Stimulated activated CD8-positive, alpha-beta memory T cell treated with anti-CD3 and anti-CD28 coated beads, Interleukin-7, amount 100 ng/mL, for 24 hours (primary cell): ENCODE measurements at places on chromosomes 5 and 9.

GRCh38 chr5:115180165-115180709 is 10.5 kb upstream of the TRIM36 start:
- no peak for DNase-seq

GRCh38 chr5:55066277-55066676 is 36.2 kb upstream of the GZMA start:
- no peak for DNase-seq

- DNase-seq = no peak
These were observed 72.8 kb downstream of the APBA1 start for GRCh38 chr9:69599232-69599971.

GRCh38 chr9:136147890-136148714 is 29.4 kb upstream of the TMEM250 start:
- no peak for DNase-seq

DNA sequence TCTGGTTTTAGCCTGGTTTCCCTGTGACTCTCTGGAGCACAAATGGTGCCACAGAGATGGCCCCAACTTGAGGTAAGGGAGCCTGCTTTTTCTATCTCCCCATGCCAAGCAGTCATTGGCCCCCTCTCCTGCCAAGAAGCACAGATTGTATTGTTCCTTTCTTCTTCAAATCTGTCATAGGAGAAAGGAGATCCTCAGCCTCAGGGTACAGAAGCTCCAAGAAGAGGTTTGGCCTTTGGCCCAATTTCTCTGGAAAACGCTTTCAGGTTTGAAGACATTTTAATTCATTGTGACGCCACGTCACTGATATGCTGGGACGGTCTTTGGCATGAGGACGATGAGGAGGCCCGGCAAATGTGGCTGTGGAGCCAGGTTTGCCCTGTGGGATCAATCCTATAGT is 29.2 kb upstream of the PANK3 start:
- DNase-seq = no peak

- no peak for DNase-seq
These were observed 857 bp downstream of the FAM169A start for GRCh38 chr5:74865256-74865803.

- no peak for DNase-seq
These were observed 32.7 kb downstream of the MTAP start for GRCh38 chr9:21835121-21835520.

DNA sequence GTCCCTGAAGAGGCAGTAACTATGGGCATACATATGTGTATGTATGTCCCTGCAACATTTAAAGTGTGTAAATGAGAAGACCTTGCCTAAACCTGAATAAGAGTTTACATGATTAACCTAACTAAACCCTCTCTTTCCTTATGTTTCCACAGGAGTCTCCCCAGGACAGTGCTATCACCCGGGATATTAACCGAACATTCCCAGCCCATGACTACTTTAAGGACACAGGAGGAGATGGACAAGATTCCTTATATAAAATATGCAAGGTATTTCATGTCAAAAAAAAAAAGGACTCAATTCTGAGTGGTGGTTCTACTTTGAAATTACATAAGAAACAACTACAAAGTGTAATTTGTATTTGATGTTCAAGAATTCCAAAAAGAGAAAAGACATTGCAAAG is 31.7 kb downstream of the GPR21 start:
- no peak for DNase-seq

DNA sequence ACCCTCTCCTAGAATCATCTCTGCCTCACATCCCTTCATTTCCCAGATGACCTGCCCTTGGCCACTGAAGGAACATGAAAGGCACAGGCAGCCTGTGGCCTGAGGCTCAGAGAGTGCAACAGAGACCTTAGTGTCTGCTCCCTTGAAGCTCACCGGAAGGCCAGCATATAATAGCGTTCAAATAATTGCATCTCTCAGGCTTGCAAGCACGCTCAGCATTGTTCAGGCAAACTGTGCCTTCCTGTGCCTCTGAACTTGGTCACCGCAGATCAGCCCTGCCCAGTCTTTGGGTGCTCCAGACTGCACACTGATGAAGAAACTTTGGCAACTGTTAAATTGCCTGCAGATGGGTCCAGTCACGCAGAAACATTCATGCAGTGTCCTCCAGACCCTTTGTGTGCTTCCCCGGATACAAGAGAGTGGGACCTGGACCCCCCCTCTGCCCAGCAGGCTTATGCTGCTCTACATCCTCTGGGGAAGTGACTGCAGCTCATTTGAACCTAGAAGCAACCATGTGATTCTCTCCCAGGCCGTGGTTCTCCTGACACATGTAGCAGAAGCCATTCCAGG is 216.0 kb upstream of the ANKRD55 start:
- no peak for DNase-seq

DNA sequence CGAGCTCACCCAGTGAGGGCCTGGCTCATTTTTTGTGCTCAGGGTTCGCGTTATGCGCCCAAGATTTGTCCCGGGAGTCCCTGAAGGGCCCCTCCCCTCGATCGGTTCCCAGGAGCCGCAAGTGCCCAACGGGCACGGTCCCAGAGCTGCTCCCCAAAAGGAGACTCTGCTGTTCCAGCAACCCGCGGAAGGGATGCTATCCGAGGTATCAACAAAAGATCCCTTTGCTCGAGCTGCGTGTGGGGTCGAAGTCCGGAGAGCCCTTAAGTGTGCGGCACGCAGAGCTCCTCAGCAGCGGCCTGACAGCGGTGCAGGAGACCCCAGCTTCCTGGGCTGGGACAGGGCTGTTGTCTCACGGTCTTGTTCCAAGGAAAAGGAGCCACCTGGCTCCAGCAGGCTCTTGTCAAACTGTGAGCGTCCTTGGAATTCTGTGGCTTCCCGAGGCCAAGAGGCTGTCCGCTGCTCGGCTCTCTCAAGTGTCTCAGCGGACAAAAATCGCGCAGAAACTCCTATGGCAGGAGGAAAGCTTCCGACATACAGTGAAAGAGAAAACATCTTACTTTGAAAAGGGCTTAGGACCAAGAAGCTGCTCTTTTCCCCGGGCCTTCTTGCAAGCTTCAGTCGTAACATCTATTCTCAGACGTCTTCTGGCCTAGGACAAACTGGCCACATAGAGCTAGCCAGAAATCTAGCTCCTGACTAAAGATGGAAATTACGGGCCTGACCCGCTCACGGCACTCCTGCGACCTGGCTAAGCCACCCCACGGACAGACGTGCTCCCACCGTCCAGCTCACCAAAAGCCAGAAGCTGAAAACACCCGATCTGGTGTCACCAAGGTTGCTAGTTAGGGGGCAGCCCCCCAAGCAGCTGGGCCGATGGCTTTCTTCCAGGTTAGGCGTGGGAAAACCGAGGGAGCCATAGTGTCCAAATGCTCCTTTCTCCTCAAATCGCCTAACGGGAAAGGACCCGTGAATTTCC is 2.6 kb upstream of the FOXB2 start:
- no peak for DNase-seq

DNA sequence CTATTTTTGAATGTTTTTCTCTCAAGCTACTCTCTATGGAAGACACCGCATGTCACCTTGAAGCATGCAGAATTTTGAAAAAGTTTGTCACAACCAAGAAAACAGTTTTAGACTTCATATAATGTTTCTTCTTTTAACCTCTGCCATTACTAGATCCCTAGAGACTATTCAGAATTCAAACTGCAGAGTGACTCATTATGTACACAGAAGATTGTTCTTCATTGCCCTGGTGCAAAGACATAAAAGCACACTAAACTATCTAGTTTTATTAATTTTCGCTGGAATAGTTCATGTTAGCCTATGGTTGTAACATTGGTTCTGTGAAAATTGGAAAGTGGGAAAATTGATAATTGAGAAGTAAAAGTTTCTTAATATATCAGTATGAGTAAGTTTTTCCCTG is 18.4 kb downstream of the F2RL2 start:
- DNase-seq = no peak

DNA sequence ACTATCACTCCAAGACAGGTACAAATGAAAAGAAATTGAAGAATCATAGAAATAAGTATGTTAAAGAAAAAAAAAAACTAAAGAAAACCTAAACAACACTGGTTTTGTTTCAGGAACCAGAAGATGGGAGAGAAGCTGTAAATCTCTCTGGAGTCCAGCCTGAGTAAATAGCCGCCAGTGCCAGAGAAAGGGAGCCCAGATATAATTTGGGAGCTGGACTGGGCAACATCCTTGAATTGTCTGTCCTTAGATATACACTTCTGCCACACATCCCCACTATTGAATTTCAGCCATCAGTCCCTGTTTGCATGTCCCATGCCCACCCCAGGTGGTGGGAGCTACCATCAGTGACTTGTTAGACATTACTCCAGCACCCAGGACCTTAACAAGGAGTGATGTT is 979.6 kb downstream of the DTWD2 start:
- DNase-seq = no peak

- no peak for DNase-seq
These were observed 11.5 kb upstream of the ABO start for GRCh38 chr9:133286523-133286922.

DNA sequence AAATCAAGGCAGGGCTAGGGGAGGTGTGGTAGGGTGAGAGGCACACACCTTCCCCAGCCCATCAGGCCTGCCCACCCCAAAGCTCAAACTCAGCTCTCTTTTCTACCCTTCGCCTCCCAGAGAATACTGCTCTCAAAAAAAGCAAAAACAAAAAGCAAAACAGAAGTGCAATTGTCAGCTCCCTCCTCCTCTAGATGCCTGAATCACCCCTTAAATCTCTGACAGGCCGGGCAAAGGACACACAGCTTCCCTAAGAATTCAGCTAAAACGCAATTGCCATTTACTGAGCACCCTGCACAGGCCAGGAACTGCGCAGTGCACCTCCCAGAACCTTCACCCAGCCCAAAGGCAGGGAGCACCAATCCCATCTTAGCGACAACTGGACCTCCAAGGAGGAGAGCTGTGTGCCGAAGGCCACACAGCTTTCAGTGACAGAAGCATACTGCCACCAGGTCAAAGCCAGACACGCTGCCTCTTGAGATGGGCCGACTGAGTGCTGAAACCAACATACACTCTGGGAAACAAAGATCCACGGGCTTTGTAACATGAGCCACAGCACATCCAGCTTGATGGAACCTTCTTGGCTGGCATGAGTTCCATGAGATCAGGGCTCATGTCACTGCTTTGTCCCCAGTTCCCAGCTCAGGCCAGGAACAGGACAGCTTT is 53.4 kb upstream of the STXBP1 start:
- DNase-seq = no peak
